Sigmoid colon (tissue), 7 donors: ENCODE measurements at places on chromosomes 2 and 18.
A peak's percentile ranks its signal among the peaks of the same experiment; 100 is the strongest.

DNA sequence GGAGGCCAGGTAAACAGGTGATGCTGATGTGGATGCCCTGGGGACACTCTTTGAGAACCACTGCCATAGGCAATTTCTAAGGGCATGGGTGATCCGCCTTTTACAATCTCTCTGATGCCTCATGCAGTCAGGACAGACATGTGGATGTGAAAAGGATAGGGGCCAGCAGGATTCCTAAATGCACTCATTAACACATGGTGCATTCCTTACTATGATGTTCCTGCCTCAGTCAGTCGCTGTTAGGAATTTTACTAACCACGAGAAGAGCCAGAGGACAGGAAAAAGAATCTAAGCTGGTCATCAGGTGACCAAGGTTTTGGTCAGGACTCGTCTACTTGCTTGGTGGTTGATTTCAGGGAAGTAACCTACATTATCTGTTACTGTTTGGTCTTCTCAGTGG is 191.0 kb downstream of the ARL4C start:
- no peaks in the 10 kb centered on the region for H3K36me3 ChIP-seq
- H3K4me1 ChIP-seq = peaks cover 6% of the 10 kb centered on the region
- H3K4me3 ChIP-seq = no peak overlapping the region
- H3K27me3 ChIP-seq = no peaks in the 10 kb centered on the region
- no peak for DNase-seq
- no peak overlapping the region for H3K27ac ChIP-seq

- no peak overlapping the region for H3K4me3 ChIP-seq
- no peaks in the 10 kb centered on the region for H3K36me3 ChIP-seq
- H3K27me3 ChIP-seq = no peaks in the 10 kb centered on the region
- DNase-seq = no peak
- no peak overlapping the region for H3K27ac ChIP-seq
Measured at GRCh38 chr2:34368304-34368703, 769.2 kb upstream of the FAM98A start.

DNA sequence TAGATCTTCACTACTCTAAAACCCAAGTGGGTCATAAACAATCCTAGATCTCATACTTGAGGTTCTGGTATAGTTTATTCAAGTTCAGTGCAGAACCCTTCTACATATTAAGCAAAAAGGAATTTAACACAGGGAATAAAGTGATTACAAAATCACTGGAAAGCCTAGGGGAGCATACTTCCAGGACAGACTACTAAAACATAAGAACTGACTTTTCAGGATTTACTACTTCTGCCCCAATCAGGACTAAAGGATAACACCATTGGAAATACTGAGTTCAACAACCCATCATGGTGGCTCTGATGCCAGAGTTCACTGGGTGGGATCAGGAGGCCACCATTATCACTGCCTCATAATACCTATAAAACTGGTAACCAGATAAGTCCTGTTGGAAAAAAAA is 123.6 kb downstream of the DNAH7 start:
- H3K27ac ChIP-seq = no peak overlapping the region
- no peaks in the 10 kb centered on the region for H3K36me3 ChIP-seq
- H3K27me3 ChIP-seq = no peaks in the 10 kb centered on the region
- no peak overlapping the region for H3K4me3 ChIP-seq
- H3K4me1 ChIP-seq = no peaks in the 10 kb centered on the region
- no peak for DNase-seq

DNA sequence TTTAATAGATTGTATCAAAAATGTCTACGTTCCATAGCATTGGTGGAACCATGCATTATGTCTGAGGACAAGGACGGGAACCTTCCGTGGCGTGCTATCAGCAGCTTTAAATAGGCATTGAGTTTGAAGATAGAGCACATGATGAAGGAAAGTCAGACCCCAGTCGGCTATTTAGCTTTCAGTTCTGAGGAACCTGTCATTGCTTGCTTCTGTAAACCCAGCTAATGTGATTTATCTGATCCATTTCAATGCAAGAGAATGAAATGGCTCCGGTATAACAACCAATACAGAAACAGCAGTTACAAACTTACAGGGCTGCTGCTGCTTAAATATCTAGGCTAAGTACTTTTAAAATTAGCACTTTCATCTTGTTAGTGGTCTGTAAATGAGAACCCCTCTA is 503.3 kb downstream of the RNF144A start:
- no peaks in the 10 kb centered on the region for H3K36me3 ChIP-seq
- no peak overlapping the region for H3K27ac ChIP-seq
- DNase-seq = no peak
- H3K4me1 ChIP-seq = no peaks in the 10 kb centered on the region

GRCh38 chr18:9876212-9876866 is 9.4 kb upstream of the TXNDC2 start:
- H3K27ac ChIP-seq = peak overlapping the region; percentile 33
- no peaks in the 10 kb centered on the region for H3K4me1 ChIP-seq
- H3K27me3 ChIP-seq = no peaks in the 10 kb centered on the region
- no peak for DNase-seq
- H3K36me3 ChIP-seq = no peaks in the 10 kb centered on the region

DNA sequence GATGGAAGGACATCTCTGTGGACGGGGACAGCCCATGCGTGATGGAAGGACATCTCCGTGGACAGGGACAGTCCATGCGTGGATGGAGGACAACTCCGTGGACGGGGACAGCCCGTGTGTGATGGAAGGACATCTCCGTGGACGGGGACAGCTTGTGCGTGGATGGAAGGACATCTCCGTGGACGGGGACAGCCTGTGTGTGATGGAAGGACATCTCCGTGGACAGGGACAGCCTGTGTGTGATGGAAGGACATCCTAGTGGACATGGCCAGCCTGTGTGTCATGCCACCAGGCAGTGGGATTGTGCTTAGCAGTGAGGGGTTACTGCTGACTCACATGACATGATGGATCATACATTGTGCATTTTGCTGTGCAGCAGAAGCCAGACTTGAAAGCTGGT is 30.0 kb upstream of the NFATC1 start:
- no peak for DNase-seq
- H3K4me1 ChIP-seq = no peaks in the 10 kb centered on the region

GRCh38 chr2:31770741-31771140 is 190.0 kb upstream of the SRD5A2 start:
- no peaks in the 10 kb centered on the region for H3K36me3 ChIP-seq
- no peaks in the 10 kb centered on the region for H3K4me1 ChIP-seq
- no peak overlapping the region for H3K4me3 ChIP-seq
- no peak overlapping the region for H3K27ac ChIP-seq
- H3K27me3 ChIP-seq = no peaks in the 10 kb centered on the region

DNA sequence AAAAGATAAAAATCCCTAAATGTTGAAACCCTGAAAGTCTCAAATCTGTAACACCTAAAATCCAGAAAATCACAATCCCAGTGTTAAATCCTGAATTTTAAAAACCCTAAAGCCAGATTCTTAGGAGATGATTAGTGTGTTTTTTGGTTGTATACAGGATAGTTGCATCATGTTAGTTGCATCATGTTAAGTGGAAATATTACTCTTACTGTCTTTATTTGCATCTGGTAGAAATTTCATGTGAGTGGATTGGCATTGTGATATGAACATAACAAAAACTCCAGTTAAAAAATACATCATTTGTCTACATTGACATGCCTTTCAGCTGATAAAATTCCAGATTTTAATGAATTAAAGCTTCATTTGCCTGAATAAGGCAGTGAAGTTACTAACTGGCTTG is 683.1 kb upstream of the ACVR2A start:
- no peak for DNase-seq
- no peaks in the 10 kb centered on the region for H3K27me3 ChIP-seq
- no peak overlapping the region for H3K27ac ChIP-seq
- no peaks in the 10 kb centered on the region for H3K4me1 ChIP-seq
- no peak overlapping the region for H3K4me3 ChIP-seq

- no peaks in the 10 kb centered on the region for H3K27me3 ChIP-seq
- peaks cover 36% of the 10 kb centered on the region for H3K4me1 ChIP-seq
- DNase-seq = no peak
- H3K4me3 ChIP-seq = no peak overlapping the region
- no peak overlapping the region for H3K27ac ChIP-seq
Measured at GRCh38 chr18:58396144-58396543, 232.7 kb downstream of the ALPK2 start.

DNA sequence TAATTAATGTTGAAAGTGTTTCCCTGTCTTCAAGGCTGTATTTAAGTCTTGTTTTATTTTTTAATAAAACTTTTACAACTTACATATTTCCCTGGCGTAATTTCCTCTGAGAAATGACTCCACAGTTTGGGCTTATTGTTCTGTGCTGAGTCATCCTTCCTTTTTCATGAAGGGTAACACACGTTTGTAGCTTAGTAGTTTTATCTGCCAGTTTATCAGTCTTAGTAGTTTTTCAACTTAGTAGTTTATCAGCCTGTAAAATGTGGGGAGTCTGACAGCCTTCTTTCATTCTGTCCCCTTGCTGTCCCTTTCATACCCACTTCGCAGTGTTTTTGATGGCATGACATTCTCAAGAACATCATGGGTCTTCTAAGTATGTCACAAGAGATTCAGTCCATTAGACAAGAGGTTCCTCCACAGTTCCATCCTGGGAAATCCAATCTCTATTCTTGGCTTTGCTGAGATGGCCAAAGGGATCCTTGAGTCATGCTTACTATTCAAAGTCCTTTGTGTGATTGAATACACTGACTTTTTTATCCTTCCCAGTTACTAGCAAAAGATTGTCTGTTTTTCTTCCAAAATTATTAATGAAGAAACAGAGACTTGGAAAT is 60.0 kb upstream of the SGPP2 start:
- no peaks in the 10 kb centered on the region for H3K36me3 ChIP-seq
- no peaks in the 10 kb centered on the region for H3K27me3 ChIP-seq
- DNase-seq = no peak
- no peaks in the 10 kb centered on the region for H3K4me1 ChIP-seq
- no peak overlapping the region for H3K27ac ChIP-seq
- H3K4me3 ChIP-seq = no peak overlapping the region

GRCh38 chr2:157196956-157197355 is 60.5 kb upstream of the GALNT5 start:
- no peak for DNase-seq
- H3K36me3 ChIP-seq = no peaks in the 10 kb centered on the region
- H3K27ac ChIP-seq = no peak overlapping the region
- no peaks in the 10 kb centered on the region for H3K27me3 ChIP-seq
- H3K4me3 ChIP-seq = no peak overlapping the region

- DNase-seq = no peak
- H3K27me3 ChIP-seq = no peaks in the 10 kb centered on the region
Measured at GRCh38 chr2:43689999-43690398, 13.8 kb upstream of the C1GALT1C1L start.

DNA sequence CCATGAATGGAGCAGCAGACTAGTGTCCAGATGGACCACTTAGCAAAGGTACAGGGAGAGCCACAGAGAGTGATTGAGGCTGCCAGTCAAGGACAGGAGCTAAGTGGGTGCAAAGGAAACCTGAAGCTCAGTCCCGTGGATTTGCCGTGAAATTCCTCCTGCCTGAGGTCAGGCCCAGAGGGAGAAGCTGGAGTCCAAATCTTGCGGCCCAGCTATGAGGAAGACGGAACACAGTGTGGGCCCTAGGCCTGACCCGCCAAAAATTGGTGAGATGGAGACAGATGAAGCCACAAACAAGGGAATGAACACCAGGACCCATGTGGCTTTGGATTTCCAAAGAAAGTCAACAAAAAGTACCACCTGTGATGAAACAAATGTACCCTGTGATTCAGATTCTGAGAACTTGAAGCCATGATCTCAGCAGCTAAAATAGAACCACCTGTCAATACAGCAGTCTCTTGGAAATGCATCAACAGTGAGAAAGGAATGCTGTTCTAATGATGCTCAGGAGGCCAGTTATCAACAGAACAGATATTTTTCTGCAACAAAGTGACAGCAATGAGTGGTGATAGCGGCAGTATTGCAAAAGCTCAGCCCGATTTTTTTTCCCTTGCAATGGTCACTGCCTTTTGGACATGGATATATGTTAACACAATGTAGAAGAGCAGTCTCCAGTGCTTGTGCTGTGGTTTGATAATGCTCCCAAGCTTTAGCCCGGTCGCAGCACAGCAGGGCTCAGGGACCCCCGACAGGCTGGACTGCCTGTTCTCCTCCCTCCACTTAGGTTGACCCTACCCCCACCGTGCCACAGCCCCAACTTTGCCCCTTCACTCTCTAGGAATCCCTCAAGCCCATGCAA is 10.7 kb downstream of the COL6A3 start:
- no peaks in the 10 kb centered on the region for H3K27me3 ChIP-seq
- H3K4me1 ChIP-seq = no peaks in the 10 kb centered on the region
- no peaks in the 10 kb centered on the region for H3K36me3 ChIP-seq
- H3K27ac ChIP-seq = peak overlapping the region; percentile 92
- peak; percentile 87 for DNase-seq
